CD4-positive, alpha-beta T cell treated with Interleukin-6 at 100 ng/mL for 8 hours (primary cell): ENCODE measurements at places on chromosomes 6 and 20.

GRCh38 chr6:15527838-15528617, 134.8 kb downstream of the DTNBP1 start:
- no peak for DNase-seq

DNA sequence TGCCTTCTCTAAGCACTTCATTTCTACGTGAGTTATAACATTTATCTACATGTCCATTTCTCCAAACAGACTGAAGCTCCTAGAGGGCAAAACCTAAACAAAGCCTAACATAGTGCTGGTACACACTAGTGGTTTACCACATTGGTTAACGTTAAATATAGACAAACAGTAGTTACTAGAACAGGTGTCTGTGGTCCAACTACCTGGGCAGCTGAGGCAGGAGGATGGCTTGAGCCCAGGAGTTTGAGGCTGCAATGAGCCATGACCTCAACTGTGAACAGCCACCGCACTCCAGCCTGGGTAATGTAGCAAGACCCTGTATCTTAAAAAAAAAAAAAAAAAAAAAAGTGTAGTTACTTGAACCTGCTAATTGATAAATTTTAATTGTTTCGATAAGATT, 26.5 kb downstream of the PTPRK start:
- no peak for DNase-seq

GRCh38 chr6:93721386-93722048, 302.2 kb upstream of the EPHA7 start:
- DNase-seq: no peak

DNA sequence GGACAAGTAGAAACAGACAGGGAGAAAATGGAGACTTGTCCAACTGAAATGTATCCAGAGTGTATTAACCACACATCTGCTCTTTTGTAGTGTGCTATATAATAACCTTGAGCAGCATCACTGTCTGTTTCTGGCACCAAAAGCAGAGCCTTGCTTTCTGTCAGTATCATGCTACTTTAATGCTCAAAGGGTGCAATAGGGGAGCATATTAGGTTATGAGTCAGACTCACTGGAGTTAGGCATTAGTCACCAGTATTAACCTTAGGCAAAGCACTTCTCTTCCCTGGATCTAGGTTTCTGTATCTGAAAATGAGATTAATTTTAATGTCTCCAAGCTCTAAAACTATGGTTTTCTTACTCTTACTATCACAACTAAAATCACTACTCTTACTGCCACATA, 280.1 kb downstream of the TFAP2B start:
- DNase-seq: no peak

DNA sequence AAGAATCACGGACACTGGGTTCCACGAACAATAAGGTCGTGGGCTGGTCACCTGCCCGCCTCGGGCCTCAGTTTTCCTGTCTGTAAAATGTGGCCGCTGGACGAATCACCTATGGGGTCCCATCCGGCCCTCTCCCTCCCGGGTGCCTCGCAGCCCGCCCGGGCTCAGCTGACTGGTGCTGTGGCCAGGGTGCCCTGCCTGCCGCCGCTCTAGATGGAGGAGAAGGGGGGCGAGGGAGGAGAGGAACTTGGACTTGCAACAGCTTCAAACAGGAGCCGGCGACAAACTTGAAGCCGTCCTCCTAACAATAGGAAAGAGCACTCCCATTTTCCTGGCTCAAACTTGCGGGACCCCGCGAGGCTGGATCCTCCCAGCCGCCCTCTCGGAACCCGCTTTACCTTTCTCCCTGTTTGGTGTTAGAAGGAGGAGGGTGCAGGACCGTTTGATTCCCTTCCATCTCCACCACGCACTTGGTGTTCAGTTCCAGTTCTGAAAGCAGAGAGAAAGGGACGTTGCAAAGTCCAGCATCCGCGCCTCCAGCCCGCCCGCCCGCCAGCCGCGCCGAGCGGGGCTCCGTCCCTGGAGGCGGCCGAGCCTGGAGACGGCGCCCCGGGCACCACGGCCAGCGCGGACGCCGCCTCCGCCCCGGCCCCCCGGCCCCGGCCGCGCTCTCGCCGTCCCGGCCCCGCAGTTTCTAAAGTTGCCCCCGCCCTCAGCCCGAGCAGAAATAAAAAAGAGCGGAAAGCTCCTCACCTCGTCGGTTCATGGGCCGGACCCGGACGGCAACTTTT, 584 bp downstream of the KIF13A start:
- DNase-seq: no peak

- DNase-seq: no peak
These were observed 23.0 kb downstream of the ZNF217 start for GRCh38 chr20:53570446-53571276.

DNA sequence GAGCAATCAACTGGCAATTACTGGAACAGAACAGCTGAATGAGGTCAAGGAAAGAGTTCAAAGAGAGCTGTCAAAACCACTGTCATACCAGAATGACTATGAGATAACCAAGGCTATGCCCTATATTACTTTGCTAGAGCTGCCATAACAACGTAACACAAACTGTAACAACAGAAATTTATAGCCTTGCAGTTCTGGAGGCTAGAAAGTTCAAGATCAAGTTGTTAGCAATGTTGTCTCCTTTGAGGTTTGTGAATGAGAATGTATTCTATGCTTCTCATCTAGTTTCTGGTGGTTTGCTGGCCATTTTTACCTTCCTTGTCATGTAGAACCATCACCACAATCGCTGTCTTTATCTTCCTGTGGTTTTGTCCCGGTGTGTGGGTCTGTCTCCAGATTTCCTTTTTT, 1323.0 kb upstream of the GJE1 start:
- DNase-seq: no peak

DNA sequence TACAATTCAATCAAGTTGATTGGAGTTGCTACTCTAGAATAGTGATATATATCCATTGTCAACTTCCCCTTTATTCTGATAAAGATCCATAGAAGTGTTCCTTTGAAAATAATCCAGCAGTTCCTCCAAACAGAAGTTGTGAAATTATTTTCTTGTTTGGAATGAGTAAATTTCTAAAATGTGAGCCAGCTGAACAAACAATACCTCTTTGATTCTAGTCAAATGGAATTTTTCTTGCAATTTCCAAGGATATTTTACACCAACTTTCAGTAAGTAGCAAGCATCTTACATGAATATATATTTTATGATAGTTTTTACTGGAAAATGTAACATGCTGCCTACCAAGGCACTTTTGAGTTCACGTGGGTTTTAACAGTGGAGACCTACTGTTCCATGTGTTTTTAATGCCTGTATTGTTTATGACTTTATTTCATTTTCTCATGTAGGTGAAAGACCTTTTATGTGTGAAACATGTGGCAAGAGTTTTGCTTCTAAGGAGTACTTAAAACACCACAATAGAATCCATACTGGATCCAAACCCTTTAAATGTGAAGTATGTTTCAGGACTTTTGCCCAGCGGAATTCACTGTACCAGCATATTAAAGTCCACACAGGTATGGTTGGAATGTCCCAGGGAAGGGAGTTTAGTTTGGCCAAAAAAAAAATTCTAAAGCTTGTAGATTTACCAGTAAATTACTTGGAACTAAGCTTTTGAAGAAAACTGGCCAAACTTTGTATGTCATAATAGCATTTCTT, 6.5 kb downstream of the GZF1 start:
- DNase-seq: no peak

GRCh38 chr20:54062812-54063280, 7.5 kb downstream of the BCAS1 start:
- DNase-seq: no peak
